ENCODE measurements at places on chromosomes 7 and 10. TPM values are rescaled to one million over a fixed set of nuclear protein-coding genes. Genes with fewer than 3 reads are reported as not detected.

GRCh38 chr7:46317256-46317655, 396.2 kb upstream of the IGFBP3 start:
- H3K4me3 ChIP-seq = no peak overlapping the region
- H3K36me3 ChIP-seq = no peaks in the 10 kb centered on the region
- no peak overlapping the region for H3K27ac ChIP-seq
- DNase-seq = no peak

GRCh38 chr7:103113164-103113563, 35.7 kb downstream of the NAPEPLD start:
- no peaks in the 10 kb centered on the region for H3K4me1 ChIP-seq
- H3K36me3 ChIP-seq = no peaks in the 10 kb centered on the region
- H3K4me3 ChIP-seq = no peak overlapping the region
- DNase-seq = no peak
- no peak overlapping the region for H3K27ac ChIP-seq

GRCh38 chr7:40965016-40965415, 737.9 kb downstream of the INHBA start:
- H3K27me3 ChIP-seq = no peaks in the 10 kb centered on the region
- no peaks in the 10 kb centered on the region for H3K36me3 ChIP-seq

Gene A1CF
- total RNA-seq = 1.7 TPM

- no peaks in the 10 kb centered on the region for H3K36me3 ChIP-seq
- peak overlapping the region; percentile 39 for H3K4me3 ChIP-seq
- no peaks in the 10 kb centered on the region for H3K4me1 ChIP-seq
- no peaks in the 10 kb centered on the region for H3K27me3 ChIP-seq
- peak overlapping the region; percentile 61 for H3K27ac ChIP-seq
Measured at GRCh38 chr7:129169171-129169671, 19.2 kb upstream of the SMO start.
